RCC 7860 (cell line): ENCODE measurements at places on chromosomes 2 and 18.
A peak's percentile ranks its signal among the peaks of the same experiment; 100 is the strongest.

DNA sequence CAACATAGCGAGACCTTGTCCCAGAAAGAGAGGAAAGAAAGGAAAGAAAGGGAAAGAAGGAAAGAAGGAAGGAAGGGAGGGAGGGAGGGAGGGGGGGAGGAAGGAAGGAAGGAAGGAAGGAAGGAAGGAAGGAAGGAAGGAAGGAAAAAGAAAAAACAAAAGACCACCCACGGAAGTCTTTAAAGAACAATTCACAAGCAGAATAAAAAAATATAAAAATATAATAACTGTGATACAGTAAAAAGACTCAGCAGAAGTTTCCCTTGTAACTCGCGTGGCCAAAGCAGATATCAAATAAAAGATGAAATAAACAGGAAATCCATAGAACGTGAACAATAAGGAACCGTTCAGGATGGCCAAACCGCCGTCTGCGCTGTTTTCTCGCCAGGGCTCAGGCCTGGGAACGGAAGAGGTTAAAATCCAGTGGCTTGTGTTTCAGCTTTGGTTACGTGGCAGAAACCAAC is 1.2 kb upstream of the SLC1A4 start:
- peak; percentile 74 for DNase-seq

- DNase-seq: no peak
These were observed 112.4 kb upstream of the WDR75 start for GRCh38 chr2:189328848-189329245.

DNA sequence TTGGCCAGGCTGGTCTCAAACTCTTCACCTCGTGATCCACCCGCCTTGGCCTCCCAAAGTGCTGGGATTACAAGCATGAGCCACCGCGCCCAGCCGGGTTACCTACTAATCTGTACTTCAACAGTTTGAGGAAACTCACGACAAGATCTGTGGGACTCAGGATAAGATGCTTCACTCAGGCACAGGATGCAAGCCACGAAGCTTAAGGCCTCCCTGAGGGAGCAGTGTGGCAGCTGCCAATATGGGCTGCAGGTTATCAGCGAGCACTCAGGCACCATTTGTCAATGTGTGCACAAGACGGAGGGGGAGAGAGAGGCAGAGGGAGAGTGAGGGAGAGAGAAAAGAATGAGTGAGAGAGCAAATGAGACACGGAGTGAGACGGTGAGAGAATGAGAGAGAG is 173.6 kb upstream of the RAB6C start:
- DNase-seq: no peak

GRCh38 chr2:211822686-211823335 is 715.8 kb downstream of the ERBB4 start:
- no peak for DNase-seq

- DNase-seq: no peak
These were observed 38.2 kb upstream of the VIT start for GRCh38 chr2:36658277-36658748.

GRCh38 chr2:98730053-98730706 is 752 bp downstream of the MGAT4A start:
- no peak for DNase-seq

- no peak for DNase-seq
These were observed 81.1 kb downstream of the TRIB2 start for GRCh38 chr2:12797815-12798214.

DNA sequence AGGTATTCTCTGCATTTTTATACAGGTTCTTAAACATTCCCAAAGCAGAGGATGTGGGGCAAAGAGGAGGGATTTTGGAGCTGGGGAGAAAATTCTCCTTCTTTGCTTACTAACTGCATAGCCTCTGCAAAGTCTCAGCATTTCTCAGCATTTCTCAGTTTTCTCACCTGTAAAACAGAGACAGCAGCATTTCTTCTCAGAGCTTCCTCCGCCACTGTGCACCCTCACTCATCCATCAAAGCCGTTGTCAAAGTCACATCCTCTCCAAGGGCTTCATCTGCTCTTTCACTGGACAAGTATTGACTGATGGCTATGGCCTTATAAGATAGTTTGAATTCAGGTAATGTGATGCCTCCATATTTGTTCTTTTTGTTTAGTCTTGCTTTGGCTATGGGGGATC is 17.4 kb downstream of the MYO7B start:
- DNase-seq: no peak

GRCh38 chr18:76578571-76579300 is 83.7 kb upstream of the ZNF516 start:
- no peak for DNase-seq

- no peak for DNase-seq
These were observed 171.1 kb upstream of the MYT1L start for GRCh38 chr2:2502201-2502549.

DNA sequence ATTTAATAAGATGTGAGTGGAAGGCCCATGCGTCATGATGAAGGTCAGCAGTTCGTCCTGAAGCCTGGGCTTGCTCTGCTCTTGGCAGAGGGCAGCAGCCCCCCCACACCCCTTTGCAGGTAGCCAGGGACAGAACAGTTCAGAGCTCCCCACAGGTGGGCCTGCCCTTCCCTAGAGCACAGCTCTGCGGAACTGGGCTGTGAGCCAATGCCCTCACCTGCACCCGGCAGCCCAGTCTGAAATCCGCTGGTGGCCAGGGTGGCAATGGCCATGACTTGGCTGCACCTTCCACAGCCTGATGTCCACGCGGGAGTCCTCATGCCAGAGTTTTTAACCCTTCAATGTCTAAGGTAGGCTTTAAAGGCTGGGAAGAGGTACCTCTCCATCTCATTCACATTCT is 136.7 kb downstream of the ACKR3 start:
- no peak for DNase-seq

DNA sequence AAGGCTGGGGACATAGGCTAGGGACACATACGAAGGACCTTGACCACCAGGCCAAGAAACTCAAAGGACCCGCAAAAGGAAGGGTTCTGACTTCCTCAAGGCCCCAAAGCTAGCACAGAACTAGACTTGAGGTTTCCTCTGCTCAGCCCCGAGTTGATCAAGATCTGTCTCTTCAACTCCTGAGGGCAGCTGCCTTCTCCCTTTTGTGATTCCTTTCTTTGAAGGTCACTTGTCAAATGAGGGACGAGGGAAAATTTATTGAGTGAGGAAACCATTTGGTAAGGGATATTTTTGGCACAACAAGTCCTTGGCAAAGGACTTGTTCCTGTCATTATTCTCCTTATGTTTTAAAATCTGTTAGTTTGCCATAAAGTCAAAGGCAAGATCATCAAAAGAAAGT is 12.3 kb upstream of the ROCK2 start:
- DNase-seq: no peak

DNA sequence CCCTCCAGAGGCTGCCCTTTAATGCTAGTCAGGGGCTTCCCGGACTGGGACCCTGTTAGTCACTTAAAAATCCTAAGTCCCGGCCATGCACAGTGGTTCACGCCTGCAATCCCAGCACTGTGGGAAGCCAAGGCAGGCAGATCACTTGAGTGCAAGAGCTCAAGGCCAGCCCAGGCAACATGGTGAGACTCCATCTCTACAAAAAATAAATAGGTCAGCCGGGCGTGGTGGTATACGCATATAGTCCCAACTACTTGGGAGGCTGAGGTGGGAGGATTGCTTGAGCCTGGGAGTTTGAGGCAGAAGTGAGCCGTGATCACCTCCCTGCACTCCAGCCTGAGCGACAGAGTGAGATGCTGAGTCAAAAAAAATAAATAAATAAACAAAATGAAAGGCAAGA is 17.2 kb upstream of the KCNG2 start:
- DNase-seq: no peak

DNA sequence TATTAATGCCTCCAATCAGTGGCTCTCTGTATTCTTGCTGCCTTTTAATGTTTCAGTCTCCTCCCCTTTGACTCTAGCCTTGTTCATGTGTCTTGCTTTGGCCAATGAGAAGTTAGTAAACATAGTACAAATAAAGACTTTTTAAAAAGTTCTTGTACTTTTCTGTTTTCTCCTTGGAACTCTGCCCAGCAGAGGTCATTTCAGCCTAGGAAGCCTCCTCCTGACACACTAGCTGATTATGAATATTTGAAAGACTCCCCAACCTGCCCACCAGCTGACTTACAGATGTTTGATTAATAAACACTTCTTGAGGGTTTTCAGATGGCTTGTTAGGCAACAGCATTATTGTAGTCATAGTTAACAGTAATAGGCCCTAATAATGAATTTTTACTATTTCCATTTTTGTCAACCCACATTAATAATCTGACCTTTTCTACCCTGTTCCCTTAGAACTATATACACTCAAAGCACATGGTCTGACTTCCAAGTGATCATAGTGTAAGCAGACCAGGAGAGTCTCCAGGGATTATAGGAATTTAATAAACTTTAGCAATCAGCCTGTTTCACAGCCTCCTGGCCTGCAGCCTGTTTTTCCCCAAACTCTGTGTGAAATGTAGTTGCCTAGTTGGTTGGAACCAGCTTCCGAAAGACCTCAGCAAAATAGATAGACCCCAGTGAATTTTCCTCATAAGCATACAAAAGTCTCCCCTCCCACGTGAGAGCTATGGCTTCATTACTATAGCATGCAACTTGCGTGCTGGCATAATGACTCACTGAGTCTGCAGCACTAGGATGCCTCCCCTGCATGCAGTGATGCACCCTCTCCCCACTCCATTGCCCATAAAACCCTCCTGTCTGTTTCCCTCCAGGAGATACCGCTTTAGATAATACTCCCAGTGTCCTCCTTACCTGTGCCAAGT is 670.7 kb upstream of the ZNF804A start:
- DNase-seq: peak; percentile 22

DNA sequence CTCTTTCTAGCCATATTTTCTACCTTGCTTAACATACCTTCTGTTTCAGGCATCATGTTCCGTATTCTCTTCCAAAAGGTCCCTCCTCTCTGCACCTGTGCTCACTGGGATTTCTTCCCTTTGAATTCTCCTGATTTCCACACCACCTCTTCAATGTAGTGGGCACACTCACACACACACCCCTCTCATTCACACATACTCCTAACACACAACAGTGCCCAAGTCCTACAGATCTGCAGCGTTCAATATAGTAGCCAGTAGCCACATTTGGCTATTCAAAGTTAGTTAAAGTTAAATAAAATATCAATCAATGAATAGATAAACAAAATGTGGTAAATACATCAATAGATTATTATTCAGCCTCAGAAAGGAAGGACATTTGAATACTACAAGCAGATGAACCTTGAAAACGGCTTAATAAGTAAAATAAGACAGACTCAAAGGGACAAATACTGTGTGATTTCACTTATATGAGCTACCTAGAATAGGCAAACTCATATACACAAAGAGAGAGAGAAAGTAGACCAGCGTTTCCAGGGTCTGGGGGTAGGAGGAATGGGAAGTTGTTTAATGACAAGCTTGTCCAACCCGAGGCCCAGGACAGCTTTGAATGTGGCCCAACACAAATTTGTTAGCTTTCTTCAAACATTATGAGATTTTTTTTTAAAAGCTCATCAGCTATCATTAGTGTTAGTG is 34.4 kb downstream of the MYCN start:
- no peak for DNase-seq

- DNase-seq: no peak
These were observed 11.1 kb downstream of the COLEC11 start for GRCh38 chr2:3606028-3606369.

- DNase-seq: no peak
These were observed 9.0 kb downstream of the STK25 start for GRCh38 chr2:241499146-241499965.

DNA sequence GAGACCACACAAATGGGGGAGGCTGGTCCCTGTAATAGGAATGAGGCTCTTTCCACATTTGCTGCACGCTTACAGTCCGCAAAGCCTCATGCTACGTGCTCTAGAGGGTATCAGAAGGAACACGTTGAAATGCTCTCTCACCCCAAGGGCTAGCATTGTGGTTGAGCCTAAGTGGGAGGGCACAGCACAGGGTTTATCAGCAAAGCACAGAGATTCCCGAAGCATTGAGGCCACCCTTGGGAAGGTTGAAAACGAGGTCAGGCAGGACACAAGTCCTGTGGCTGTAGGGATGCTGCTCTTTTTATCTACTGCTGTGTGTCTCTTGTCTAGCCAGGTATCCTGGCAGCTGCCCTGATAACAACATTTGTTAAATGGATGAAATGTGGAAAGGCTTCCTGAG is 378.3 kb downstream of the EN1 start:
- DNase-seq: no peak

GRCh38 chr2:182942756-182943155 is 76.3 kb upstream of the FRZB start:
- no peak for DNase-seq

GRCh38 chr2:183260527-183260926 is 136.3 kb downstream of the NUP35 start:
- no peak for DNase-seq

GRCh38 chr2:12787891-12788801 is 71.4 kb downstream of the TRIB2 start:
- DNase-seq: no peak

GRCh38 chr2:66164470-66164869 is 270.5 kb upstream of the MEIS1 start:
- no peak for DNase-seq

DNA sequence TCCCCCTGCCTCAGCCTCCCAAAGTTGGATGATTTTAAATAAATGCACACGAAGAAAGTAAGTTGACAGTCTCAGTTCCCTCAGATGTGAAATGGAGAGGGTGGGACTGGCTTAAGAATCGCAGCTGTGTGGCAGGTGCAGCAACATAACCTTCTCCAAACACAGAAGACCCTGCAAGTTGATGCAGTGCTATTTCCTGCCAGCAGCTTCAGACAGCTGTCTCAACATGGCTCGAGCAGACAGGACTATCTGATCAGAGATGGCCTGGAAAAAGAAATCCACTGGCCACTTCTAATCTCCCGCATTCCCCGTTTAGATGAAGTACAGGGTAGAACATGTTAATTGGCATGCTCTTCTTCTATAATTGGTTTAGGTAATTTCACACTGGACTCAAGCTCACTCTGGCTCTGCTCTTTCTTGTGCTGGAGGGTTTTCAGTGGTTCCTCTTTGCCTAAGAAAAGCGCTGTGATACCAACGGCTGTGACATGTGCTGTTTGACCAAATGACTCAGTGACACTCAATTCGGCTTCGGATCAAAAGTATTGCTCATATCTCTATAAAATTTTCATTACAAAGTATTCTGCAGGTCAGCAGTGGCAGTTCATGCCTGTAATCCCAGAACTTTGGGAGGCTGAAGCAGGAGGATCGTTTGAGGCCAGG is 40.2 kb downstream of the MYOM1 start:
- DNase-seq: no peak

GRCh38 chr2:14324308-14324707 is 308.2 kb upstream of the LRATD1 start:
- no peak for DNase-seq

- DNase-seq: peak; percentile 60
These were observed 48.6 kb downstream of the SMAD2 start for GRCh38 chr18:47881752-47882455.

- peak; percentile 63 for DNase-seq
These were observed 136.6 kb downstream of the ZAP70 start for GRCh38 chr2:97849881-97850528.

DNA sequence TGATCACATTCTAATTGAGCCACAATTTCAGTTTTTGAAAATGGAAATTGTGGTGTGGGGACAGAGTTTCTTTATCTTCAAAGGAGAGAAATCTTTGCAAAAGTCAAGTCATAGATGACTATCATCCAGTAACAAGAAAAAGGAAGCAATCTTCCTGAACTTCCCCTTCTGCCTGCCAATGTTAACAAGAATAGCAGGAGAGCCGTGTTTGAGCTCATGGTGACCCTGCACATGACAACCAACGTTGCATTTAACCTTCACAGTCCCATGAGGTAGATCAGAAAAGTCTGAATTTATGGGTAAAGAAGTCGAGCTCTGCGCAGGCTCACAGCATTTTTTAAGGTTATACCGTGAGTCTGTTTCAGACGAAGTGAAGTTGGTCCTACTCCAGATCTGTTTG is 454.9 kb downstream of the LPIN1 start:
- no peak for DNase-seq

- DNase-seq: peak; percentile 43
These were observed 30.7 kb downstream of the METTL8 start for GRCh38 chr2:171402906-171403580.
